ENCODE measurements at places on chromosomes 7 and 10.

- no peak for DNase-seq
Measured at GRCh38 chr7:90968871-90969270, 295.4 kb upstream of the FZD1 start.

DNA sequence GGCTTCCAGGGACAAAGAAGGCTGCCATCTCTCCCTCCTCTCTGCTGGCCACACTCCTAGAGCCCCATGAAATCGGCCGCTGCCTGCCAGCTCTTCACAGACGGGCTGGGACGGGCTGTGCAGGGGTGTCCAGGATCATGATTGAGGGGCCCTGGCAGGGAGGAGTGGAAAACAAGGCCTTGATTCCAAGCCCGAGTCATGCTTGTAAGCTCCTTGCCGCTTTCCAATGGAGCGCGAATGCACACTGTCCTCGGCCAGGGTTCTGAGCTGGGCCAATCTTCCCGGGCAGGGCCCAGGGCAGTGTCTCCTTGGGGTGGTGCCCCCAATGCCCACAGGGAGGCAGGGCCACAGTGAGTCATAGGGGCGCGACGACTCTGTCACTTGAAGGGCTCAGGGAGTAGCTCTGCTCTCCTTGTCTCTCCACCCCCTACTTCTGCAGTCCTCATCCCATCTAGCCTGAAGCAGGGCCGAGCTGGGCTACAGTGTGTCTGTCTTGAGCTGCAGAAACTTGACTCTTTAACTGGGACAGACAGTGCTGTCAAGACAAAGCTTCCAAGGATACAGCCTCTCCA is 186.2 kb upstream of the SVIL start:
- DNase-seq = no peak

- no peak for DNase-seq
Measured at GRCh38 chr7:66043681-66044497, 31.7 kb upstream of the ASL start.

- DNase-seq = no peak
Measured at GRCh38 chr10:79910344-79910743, 38.6 kb downstream of the SFTPD start.

Data from stimulated activated CD8-positive, alpha-beta memory T cell treated with anti-CD3 and anti-CD28 coated beads, Interleukin-12 subunit alpha, Interleukin-12 subunit beta, amount 100 ng/mL, for 1 hour (primary cell).